Neural progenitor cell (in vitro differentiated cells): ENCODE measurements at places on chromosomes 5 and 9. TPM values are rescaled to one million over a fixed set of nuclear protein-coding genes. Genes with fewer than 3 reads are reported as not detected.
A peak's percentile ranks its signal among the peaks of the same experiment; 100 is the strongest.

SREK1 gene
- total RNA-seq, result 80.5 and 95.6 TPM in 2 replicates

DNA sequence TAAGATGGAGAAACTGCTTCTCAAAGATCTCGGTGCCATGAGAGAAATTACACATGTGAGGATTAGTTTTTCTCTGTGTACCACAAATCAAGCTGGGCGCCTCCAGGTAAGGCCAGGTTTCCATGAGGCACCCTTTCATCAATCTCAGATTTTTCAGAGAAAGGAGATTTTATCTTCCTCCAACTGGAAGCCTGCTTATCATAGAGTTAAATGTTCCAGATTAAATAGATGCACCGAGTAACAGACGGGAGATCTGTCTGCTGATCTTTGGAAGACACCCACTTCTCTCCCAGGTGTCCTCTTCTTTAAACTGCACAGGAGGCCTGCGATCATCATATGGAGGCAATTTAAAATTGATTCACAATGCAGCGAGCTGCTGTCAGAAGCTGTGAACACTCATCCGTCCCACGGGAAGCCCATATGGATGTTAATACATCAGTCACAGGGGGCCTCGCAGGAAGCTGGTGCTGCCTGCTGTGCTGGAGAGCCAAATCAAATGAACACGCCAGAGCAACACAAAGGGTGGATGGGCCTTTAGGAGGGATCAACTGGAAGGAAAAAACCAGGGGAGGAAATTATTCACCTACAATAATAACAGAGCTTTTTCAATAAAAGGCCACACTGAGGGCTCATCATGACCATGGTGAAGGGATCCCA is 93.3 kb downstream of the TLE1 start:
- DNase-seq, result peak; percentile 55

DNA sequence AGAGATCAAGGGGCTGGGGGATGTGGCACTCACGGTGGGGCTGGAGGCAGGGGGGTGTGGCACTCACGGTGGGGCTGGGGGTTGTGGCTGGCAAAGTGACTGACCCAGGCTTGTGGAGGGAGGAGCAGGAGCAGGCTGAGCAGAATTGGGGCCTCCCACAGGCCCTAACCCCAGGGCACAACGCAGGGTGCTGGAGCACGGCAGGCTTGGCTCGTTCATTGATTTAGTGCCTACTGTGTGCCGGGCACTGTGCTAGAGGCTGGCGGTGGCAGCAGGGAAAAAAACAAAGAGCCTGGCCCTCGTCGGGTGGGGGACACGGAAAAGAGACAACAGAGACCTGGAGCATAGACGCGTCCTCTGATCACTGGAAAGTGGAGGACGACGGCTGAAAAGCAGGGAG is 80.9 kb downstream of the HMCN2 start:
- DNase-seq, result no peak

DNA sequence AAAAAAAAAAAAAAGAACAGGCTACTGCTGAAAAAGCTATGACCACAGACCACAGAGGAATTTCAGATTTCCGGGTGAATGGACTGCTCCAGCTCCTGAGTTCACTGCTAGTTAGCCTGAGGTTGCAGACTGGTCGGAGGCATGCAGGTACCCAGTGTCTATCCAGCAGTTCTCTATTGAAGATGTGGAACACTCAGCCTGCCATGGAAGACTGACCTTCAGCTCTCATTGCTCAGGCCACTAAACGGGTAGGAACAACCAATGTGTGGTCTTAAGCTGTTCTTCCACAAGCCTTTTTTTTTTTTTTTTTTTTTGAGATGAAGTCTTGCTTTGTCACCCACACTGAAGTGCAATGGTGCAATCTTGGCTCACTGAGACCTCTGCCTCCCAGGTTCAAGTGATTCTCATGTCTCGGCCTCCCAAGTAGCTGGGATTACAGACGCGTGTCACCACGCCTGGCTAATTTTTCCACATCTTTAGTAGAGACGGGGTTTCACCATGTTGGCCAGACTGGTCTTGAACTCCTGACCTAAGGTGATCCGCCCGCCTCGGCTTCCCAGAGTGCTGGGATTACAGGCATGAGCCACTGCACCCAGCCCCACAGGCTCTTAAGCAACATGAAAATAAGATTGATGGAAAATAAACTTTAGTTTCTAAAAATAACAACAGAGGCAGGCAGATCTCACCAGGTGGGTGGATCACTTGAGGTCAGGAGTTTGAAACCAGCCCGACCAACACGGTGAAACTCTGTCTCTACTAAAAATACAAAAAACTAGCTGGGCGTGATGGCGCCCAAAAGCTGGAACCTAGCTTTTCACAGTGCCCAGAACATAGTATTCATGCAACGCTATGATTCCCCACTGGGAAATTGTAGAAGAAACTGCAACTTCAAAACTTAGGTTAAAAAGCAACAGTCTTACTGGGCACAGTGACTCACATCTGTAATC is 20.0 kb upstream of the NPM1 start:
- DNase-seq, result no peak

DNA sequence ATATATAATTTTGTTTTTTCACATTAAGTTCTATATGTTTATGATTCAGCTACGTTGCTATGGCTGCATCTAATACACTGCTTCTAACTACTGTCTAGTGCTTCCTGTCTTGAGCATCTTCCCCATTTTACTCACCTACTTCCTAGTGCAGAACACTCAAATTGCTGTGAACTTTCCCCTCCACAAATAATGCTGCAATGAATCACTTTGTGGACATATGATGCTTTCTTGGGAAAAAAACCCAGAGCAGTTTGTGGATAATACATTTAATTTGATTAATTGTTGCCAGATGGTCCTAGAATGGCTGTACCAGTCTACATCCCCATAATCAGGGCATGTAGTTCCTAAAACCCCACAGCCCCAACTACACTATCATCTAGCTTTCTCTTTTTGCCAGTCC is 18.5 kb downstream of the CD180 start:
- DNase-seq, result no peak
